ENCODE measurements at places on chromosomes 16 and 17.

DNA sequence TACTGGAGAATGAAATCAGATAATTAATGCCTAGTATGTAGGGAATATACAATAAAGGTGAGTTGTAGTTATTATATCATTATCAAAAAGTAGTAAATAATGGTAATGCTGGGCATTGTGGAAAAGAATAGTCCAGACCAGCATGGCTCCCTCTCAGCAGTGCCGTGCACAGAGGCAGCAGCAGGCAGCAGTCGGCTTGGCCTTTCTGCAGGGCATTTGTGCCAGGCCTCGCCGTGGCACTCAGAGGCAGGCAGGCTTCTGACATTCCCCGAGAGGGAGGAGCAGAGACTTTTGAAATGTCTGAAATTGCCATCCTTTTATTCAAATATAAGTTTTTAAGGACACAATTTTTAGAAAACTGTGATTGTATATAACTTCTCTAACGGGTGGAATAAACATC lies 15.0 kb downstream of the KIAA0513 start:
- no peak for DNase-seq

DNA sequence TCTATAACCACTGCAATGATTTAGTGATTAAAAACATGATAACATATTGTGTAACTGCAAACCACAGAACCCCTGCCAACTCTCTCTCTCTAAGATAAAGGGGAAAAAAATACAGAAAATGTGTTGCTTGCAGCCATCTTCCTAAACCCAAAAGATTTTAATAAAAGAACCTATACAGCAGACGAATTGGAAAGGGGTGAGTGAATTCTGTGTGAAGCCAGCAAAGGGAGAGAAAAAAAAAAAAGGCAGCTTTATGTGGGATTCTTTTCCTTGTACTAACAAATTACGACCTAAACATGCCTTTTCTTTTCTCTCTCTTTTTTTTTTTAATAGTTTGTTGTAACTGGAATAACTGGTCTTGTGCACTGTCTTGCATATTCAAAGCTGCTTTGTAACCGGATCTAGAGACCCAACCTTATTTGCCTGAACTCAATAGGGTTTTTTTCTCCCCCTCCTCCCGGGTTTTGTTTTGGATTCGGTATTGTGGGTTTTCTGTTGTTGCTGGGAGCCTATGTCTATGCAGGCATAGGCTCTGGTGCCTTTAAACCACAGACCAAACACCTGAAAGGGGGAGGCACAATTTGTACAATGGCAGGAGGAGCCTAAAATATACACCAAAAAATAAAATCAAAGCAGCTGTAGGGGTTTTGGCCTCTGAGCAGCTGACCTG lies 7.0 kb upstream of the ZFHX3 start:
- DNase-seq, result no peak

- no peak for DNase-seq
These were observed 17.1 kb upstream of the TNS4 start for GRCh38 chr17:40518401-40519088.

DNA sequence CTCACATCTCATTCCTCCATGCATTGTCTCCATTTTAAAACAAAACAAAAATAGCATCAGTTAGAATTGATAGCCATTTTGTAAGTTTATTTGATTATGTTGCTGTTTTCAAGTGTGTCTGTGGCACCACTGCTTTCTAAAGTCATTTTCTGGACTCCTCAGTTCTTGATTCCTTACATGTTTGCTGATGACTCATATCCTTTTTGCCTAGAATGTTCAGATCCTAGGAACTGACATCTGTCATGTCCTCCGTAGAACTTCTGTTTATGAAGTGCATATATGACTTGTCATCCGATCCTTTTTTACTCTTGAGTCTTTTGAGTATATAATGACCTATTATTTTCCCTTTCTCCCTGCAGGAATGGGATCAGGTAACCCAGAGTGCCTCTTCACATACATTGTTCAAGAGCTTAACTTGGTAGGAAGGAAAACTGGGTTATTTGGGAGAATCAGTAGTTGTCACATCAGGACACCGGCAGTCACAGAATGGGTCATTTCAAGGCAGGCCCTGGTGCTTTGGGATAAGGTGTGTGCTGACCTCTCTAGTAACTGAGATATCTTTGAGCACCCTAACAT lies 69.2 kb downstream of the MAP2K4 start:
- DNase-seq, result no peak

DNA sequence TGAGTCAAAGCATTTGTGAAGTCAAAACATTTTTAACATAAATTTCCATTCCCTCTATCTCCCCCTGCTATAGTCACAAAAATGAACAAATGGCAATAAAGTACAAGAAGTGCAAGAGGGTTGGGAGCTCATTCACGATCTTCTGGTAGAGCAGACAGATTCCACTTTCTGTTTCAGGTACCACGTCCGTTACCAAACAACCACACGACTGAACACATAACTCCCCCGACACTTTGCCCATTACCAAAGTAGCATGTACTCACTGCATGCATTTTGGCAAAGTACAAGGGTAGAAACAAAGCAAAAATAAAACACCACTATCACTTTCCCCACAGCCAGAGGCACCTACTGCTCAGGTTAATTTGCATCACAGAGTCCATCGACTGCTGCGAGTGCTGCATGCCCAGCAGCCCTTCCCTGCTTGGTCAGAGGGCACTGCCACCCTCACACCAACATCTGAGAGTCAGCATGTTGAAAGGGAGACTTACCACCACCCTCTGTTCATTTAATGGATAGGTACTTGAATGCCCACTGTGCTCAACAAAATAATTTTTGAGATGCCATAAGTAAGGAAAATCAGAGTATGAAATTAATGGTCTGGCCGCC lies 150.3 kb upstream of the AXIN2 start:
- no peak for DNase-seq

DNA sequence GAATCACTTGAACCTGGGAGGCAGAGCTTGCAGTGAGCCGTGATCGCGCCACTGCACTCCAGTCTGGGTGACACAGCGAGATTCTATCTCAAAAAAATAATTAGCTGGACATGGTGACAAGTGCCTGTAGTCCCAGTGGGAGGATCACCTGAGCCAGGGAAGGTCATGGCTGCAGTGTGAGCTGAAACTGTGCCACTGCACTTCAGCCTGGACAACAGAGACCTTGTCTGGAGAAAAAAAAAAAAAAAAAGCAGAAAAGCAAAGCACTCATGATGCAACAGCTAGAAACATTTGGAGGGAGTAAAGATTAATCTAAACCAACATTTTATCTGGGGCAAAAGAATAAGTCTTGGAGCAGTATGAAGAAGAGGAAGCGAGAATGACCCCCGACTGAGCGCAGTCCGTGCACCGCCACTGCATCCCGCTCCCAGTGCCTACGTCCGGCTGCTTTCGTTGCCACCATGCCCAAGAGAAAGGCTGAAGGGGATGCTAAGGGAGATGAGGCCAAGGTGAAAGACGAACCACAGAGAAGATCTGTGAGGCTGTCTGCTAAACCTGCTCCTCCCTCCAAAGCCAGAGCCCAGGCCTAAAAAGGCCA lies 8.2 kb downstream of the PRPSAP1 start:
- no peak for DNase-seq

DNA sequence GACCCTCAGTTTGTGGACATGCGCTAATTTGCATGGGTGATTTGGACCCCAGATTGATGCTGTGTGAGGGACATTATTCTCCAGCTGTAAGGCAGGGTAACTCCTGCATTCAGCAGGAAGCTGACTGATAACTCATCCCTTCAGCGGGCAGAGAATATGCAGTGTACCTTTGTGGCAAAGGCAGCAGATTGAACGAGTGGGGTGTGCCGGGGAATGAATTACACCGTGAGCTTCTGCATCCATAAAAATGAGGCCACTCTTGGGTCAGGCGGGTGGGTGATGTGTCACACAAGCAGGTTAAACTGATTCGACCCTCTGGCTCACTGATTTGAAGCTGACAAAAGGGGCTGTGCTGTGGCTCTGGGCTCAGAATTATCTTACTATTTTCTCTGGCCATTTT lies 128.9 kb upstream of the PMFBP1 start:
- DNase-seq, result no peak

DNA sequence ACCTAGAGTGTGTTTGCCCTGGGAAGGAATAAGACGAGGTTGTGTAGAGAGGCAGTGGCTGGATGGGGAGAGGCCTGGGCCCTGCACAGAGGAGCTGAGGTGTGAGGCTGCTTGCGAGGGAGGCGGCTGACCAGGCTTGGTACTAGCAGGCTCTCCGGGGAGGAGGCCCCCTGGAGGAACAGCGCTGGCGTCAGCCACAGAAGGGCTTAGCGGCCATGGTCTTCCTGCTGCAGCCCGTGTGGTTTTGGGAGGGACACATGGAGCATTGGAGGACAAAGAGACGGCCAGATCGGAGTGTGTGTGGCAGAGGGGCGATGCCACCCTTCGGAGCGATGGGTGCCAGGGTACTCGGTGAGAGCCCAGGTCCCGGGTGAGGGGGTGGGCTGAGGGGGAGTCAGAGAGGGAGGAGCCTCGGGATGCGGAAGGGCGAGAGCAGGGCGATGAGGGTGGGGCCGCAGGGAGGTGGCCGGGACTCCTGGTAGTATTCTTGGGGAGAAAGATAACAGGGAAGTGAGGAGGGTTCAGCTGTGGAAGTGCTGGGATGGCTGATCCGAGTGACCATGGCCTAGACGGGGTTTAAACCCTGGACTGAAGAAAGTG lies 8.3 kb downstream of the BANP start:
- DNase-seq, result no peak

DNA sequence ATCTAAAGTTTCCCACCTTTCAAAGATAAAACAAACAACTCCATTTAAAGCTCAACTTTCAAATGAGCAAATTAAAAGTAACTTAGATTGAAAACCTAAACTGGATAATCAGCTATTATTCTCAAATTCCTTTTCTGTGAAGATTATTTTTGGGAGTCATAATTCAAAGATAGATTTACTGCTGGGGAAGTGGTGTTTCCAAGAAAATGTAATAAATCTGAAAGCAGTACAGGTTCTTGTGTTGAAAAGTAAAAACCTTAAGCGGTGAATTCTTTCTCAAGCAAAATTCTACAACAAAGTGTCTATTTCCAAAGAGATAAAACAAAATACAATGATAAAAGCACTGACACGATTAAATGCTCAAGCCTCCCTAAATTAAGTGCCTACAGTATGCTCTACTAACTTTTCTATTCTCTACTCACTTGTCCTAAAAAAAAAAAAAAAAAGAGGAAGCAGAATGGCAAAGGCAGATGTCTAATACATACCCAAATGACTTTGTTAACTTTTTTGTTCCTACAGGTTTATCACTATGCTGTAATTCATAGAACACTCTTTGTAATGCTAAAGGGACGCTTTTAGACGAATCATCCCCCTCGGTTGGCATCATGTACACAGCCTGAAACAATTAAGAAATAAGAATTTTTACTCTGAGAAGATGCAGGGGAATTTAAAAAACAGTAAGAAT lies 34.5 kb downstream of the LITAFD start:
- DNase-seq, result no peak

DNA sequence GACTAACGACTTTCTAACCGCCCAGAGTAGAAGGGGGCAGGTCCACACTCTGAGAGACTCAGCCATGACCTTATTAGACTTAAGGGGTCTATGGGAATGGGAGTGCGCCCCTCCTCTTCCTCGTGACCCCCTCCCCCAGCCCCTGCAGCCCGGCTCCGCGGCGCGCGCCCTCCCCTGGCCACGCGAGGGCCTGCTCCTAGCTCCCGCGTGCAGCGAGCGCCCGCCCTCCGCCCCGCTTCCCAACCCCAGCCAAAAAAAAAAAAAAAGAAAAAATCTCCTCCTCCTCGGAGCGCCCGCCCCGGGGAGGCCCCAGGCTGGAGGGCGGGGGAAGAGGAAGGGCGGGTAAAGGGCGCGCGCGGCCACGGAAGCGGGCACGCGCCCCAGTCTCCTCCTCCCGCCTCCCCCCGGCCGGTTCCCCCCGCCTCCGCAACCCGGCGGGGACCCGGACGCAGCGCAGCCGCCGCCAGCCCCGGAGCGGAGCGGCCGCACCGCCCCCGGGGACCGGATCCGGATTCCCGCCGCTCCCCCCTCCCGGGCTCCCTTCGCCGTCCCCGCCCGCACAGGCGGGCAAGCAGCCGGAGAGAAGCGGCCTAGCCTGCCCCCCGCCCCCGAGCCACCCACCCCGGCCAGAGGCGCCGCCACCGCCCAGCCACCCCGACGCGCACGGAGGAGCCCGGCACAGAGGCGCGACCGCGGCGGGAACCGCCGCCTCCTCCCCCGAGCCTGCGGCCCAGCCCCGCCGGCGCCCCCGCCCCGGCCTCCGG lies 949 bp downstream of the UBTF start:
- peak; percentile 78 for DNase-seq

- peak; percentile 13 for DNase-seq
These were observed 355.8 kb downstream of the SOX9 start for GRCh38 chr17:72476575-72476986.

- DNase-seq, result no peak
These were observed 320.8 kb downstream of the XYLT1 start for GRCh38 chr16:17149904-17150483.

GRCh38 chr16:84751241-84751640 lies 51.4 kb downstream of the USP10 start:
- no peak for DNase-seq

DNA sequence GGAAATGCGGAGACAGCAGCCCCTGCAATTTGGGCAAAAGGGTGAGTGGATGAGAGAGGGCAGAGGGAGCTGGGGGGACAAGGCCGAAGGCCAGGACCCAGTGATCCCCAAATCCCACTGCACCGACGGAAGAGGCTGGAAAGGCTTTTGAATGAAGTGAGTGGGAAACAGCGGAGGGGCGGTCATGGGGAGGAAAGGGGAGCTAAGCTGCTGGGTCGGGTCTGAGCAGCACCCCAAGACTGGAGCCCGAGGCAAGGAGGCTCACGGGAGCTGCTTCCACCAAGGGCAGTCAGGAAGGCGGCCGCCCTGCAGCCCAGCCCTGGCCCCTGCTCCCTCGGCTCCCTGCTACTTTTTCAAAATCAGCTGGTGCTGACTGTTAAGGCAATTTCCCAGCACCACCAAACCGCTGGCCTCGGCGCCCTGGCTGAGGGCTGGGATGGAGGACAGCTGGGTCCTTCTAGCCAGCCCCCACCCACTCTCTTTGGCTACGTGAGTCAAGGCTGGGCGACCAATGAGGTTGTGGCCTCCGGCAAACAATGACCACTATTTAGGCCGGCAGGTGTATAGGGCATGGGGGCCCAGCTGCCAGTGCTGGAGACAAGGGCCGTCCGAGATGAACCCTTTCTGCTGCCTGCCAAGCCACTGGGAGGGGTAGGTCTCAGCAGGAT lies 507 bp downstream of the SERPINF1 start:
- no peak for DNase-seq

DNA sequence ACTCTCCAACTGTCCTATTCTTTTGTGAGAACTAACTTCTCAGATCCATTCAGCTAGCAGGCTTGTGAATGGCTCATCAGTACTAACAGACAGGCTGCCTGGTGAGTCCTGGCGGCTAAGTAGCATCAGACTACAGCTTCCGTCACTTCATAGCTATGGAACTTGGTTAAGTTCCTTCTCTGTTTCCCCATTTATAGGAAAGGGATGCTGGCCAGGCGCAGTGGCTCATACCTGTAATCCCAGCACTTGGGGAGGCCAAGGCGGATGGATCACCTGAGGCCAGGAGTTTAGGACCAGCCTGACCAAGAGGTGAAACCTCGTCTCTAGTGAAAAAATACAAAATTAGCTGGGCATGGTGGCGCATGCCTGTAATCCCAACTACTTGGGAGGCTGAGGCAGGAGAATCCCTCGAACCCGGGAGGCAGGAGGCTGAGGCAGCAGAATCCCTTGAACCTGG lies 49.9 kb upstream of the TANGO6 start:
- DNase-seq, result no peak
